Right kidney (tissue), 9 donors: ENCODE measurements at places on chromosomes 6 and 20.

DNA sequence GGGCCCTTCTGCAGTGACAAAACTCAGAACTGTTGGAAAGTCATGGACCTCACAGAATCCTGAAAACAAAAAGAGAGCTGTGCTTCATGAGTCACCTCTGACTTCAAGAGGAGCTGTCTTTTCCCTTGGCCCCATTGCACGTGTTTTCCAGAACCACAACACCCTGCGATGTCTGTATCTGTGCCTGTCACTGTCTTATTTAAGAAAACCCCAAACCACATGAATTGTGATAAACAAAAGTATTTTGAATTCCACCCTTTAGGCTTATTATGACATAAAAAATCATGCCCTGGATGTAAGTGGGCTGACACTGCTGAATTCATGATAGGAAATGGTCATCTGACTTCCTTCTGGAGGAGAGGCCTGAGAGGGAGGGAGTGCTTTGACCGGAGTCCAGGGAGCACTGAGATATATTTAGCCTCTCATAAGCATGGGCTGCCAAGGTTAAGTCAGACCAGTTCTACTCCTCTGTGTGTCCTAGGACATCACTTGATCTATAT, 96.4 kb upstream of the DUSP22 start:
- DNase-seq: no peak

GRCh38 chr20:37892001-37892400, 10.9 kb upstream of the VSTM2L start:
- DNase-seq: no peak

DNA sequence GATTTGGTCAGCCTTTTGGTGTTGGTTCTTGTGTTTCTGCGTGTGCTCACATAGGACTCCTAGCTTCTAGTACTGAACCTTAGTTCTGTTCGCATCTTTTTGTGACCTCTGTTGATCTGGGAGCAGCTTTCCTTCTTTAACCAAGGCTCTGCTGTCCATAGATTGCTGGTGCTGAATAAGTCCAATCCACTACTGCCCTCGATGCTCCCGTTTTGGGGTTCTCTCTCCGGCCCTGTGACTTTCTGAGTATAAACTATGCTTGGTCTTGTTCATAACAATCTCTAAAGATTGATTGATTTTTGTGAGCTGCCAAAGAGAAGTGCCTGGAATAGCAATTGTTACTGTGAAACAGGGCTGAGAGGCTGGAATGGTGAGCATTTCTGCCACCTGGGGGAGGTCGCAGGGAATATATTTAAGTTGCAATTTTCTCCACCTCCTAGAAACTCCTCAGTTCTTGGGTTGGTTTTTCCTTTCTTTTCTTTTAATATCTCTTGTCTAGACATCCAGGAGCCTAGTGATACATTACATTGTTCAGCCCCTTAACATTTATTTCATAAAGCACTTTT, 422.9 kb upstream of the CHD6 start:
- peak; percentile 28 for DNase-seq

GRCh38 chr6:16635291-16635809, 125.9 kb downstream of the ATXN1 start:
- DNase-seq: no peak

DNA sequence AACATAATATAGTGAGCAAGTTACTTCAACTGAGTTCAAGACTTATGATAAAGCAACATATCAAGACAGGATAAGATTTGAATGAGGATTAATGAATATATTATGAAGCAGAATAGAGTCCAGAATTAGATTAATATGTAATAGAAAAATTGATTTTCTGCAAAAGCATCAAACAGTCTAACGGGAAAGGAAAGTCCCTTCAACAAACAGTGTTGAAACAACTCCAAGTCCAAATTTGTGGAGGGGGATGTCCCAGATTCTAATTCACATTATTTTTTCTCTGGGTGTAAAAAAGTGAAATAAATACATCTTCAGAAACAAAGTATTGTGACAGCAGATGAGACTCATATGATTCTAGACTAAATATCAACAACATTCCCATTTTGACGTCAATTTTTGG, 289.7 kb downstream of the C6orf118 start:
- no peak for DNase-seq

GRCh38 chr6:158772172-158772571, 47.0 kb downstream of the EZR start:
- no peak for DNase-seq

DNA sequence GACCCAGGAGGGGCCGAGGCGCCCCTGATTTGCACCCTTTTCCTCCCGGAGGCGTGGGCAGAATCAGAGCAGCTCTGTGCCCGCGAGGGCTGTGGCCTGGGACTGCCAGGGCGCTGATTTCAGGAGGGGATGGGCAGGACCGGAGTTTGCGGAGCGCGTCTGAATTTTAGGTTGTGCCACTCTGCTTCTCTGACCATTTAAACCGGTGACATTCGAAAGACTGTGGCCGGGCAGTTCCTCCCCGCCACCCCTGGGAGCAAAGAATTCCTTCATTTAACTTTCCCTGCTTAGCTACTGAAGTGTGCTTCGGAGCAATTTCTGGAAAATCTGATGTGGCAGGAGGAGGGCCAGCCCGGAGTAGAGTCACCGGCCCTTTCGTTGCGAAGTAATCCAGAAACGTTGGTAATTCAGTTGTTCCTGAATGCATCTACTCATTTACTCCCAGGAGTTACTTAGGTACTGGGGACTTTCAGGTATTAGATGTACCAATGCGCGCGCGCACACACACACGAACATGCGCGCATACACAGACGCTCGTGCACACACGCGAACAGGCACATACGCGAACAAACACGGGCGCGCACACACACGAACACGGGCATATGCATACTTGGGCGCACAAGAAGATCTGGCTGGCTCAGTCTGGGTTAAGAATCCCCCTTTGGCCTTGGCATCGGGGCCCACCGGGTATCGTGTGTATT, 568 bp downstream of the CCDC170 start:
- peak; percentile 72 for DNase-seq

DNA sequence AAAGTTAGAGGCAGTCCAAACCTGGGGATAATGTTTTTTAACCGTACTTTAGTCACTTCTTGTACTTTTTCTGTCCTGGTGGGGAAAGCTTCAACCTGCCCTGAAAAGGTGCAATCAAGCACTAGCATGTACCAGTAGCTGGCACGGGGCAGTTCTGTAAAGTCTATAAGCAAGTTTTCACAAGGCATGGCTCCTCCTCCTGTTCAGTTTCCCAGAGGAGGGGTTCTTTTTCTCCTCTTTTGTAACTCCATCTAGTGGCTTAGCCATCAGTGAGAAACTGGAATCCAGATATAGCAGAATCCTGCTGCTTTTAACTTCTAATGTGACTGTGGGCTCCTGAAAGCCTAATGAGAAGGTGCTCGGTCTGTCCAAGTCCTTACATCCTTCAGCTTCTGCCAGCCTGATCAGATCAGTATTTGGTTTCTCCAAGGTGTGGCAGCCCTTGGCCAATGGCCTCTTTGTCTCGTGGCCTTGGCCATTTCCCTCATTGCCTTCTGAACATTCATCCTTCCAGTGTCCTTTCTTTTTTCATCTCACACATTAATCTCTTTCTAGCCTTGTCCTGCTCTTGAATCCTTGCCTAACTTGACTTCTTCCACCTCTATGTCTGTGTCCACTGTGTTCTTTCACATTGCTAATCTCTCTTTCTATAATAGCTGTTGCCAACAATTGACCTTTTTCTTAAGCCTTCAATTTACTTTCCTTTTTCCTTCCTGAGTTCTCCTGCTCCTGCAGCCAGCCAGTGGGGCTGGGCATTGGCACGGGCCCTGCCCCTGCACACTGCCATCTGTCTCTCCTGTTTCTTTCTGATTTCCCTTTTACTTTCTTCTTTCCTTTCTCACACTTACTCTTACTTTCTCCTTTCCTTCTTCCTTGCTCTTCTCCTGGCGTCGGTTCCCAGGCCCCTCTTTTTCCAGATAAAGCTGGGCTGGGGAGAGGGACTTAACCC, 222.0 kb upstream of the SYNCRIP start:
- peak; percentile 17 for DNase-seq

- DNase-seq: no peak
These were observed 1.5 kb upstream of the ADGRG6 start for GRCh38 chr6:142300302-142300701.

DNA sequence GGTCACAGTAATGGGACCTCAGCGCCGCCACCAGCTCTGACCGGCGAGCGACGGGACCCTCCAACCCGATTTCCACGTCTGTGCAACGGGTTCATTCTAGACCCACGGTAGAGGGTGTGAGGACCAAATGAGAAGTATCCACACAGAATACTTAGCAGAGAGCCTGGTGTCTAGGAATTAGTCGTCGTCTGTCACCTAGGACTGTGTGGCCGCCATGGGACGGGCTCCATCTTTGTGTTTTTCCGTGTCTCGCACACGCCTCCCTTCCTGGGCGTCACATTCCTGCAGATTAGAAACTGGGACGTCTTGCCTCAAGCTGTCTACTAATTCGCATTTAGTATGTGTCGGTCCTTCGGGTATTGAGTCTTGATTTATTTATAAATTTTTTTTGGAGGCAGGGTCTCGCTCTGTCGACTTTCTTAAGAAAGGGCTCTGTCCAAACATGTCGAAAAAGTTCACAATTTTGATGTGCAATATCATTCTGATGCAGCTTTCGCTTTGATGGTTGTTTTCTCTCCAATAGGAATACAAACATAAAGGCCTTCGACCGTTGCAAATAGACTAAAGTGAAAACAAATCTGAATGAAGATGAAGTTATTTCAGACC, 563 bp downstream of the MGME1 start:
- peak; percentile 90 for DNase-seq

DNA sequence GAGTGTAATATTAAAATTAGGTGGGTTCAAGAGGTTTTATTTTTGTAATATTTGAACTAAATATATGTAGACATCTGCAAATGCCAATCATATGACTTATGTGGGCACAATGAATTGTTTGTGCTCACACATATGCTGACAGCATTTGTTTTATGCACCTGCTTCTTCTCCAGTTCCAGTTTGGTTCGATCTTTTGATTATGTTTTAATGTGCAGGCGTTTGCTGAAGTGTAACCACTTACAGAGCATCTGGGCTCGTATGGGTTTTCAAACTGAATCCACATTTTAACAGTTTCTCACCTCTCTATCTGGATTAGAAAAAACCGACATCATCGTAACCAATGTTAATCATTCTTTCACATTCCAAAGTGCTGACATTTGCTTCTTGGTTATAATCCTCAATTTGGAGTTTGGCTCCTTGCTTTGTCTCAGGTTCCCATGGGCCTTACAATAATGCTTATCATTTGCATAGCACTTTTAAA, 129.1 kb upstream of the SPACA1 start:
- DNase-seq: no peak

DNA sequence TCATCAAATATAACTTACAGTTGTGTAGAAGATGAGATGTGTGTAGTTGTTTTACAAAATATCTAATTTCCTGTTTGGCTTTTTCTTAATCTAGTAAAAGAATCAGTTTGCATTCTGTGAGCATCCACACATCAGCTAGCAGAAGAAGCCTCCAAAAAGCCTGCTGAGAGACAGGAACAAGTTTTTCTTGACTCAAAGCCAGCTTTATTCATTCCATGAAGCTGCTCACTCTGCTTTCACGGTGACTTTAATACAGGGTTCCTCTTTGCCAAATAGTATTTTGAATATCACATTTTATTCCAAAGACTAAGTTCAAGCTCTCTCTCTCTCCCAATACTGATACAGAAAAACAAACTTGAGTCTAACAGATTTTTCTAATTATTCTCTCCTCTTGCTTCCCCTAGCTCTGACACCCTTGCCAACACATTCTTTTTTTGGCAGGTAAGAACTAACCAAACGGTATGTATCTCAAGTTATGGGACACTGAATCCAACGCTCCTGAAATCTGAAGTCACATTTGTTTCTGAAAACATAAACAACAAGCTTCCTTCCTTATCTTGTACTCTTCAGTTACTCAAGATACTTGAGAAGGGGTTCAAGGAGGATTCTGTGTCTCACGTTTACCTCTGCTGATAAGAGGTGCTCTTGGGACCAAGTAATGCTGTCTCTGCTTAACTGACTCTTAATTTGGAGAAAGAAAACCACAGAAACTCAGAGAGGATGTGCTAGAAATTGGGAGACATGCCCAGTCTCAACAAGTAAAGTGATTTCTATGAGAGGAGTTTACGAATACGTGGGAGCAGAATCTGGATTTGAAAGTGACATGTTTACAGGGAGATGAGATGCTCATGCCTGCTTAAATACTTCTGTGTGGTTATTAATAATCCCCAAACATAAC, 184.2 kb upstream of the SPTLC3 start:
- no peak for DNase-seq

- DNase-seq: peak; percentile 76
These were observed 16.2 kb upstream of the CHRNA4 start for GRCh38 chr20:63377256-63377941.

DNA sequence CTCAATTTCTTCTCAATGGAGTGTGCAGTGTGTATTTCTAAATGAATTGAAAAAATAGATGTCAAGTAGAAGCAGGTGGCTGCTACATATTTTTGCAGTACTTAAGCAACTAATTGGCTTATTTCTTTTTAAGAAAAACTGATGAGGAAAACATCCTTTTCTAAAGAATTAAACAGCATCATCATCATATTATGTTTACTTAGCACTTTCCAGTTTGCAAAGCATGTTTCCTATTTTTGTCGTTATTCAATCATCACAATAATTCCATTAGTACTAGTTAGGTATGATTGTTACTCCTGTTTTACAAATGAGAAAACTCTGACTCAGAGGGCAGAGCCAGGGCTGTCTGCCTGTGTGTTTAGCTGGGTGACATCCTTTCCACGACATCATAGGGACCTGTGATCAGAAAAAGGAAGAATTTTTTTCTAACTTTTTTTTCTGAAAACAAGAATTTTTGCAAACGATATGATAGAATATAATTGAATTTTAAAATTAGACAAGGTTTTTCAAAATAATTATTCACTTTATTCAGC, 22.7 kb upstream of the BMP6 start:
- no peak for DNase-seq

DNA sequence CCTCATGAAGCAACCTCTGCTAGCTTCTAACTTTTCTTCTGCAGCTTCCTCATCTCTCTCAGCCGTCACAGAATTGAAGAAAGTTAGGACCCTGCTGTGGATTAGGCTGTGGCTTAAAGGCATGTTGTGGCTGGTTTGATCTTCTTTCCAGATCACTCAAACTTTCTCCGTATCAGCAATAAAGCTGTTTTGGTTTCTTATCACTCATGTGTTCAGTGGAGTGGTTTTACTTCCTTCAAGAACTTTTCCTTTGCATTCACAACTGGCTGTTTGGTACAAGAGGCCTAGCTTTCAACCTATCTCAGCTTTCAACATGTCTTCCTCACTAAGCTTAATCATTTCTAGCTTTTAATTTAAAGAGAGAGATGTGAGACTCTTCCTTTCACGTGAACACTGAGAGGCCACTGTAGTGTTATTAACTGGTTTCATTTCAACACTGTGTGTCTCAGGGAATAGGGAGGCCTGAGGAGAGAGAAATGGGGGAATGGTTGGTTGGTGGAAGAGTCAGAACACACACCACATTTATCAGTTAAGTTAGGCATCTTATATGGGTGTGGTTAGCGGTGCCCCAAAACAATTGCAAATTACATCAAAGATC, 17.2 kb downstream of the ZSCAN23 start:
- no peak for DNase-seq

DNA sequence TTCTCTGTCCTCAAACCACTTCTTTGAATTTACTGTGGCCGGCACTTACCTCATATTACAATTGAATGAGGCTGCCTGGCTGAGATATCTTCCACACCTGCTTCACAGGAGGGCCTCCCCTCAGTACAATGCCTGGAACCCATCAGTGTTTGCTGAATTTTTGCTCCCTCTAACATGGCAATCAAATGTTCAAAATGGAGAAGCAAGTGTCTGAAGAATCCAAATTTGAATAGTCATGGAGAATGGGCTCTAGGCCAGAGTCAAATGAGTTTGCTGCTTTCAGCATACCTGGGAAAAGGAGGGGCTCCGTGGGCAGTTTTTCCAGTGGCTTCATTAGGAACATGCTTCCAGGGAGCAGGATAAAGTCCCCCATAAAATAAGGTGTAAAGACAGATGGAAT, 564.8 kb downstream of the UTRN start:
- DNase-seq: no peak

- no peak for DNase-seq
These were observed 118.4 kb upstream of the SGK1 start for GRCh38 chr6:134436281-134436815.
